ENCODE measurements at places on chromosomes 5 and 9.

- no peak for DNase-seq
These were observed 110.3 kb upstream of the IQGAP2 start for GRCh38 chr5:76292620-76293322.

- DNase-seq, result no peak
These were observed 5.2 kb upstream of the MGAT1 start for GRCh38 chr5:180807654-180808414.

DNA sequence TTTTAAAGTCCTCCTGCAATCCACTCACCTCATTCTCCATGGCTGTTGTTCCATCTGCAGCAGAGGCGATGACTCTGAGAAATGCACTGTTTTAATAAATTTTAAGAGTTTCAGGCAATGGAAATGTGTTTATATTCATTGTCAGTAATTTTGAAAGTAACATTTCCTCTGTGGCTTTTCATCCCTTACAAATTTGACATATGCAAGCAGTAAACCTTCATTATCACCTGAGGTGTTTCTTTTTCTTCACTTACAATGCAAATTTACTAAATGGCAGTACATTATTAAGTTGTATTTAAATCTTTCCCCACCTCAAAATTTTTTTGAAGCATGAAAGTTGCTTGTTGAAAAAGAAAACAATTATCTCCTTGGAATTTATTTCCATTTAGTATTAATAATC is 136.9 kb downstream of the DIRAS2 start:
- no peak for DNase-seq

DNA sequence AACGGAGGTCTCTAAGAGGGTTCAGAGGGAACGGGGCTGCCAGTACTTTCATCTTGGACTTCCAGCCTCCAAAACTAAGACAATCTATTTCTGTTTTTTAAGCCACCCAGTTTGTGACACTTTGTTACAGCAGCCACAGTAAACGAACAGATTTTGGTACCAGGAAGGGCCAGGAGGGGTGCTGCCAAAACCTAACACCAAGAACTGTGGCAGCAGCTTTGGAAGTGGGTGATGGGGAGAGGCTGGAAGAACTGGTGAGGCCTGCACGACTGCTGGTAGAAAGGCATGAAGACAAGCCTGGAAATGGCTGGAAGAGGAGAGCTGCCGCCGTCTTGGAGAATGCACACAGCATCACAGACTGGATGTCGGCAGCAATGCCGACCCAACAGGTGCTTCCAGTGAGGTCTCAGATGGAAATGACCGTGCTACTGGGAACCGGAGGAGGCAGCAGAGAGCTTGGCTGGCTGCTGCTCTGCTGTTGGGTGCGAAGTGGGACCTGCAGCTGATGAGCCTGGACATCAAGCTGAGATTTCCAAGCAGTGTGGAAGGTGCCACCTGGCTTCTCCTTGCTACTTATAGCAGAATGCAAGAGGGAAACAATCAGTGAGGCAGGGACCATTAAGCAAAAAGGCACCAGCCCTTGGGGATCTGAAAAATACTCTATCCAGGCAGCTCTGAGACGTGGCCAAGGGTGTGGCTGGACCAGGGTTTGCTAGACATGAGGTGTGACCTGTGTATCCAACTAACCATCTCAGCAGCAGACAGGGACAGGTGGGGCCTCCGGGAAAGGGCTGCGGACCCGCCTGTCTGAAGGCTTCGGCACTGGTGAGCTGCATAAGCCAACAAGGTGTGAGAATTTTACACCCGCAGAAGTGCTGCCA is 4.7 kb upstream of the TMEM210 start:
- no peak for DNase-seq

DNA sequence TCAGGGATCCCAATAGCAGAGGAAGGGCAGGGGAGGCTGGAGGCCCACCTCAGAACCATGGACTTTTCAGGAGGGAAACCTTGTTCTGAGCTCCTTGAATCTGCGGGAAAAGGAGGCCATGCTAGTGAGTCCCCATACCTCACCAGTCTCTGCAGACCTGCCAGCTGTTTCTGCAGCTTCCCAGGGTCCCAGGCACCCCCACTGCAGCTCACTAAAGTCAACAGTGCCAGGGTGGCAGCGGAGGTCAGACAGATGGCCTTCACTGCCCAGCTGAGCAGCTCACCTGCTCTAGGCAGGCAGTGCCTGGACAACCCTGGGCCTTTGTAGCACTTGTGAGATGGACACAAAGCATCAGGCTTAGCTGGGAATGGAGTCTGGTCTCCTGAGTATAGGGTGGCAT is 4.4 kb upstream of the SLC27A4 start:
- DNase-seq, result no peak

DNA sequence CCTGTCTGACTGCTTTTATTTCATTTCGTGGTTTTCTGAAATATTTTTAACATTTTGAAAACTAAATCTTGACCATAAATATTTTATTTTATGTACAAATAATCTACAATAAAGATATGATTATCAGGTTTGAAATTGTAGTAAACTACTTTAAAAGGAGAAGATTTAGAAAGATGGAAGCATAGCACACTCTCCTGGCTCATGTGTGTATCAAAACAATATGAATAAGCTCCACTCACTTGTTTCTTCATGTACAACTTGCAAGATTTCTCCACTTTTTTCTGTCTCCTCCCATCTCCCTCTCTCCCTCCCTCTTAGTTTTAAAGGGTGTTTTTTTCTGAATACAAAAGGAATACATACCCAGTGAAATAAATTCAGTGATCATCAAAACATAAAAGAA is 15.4 kb upstream of the VPS13A start:
- no peak for DNase-seq

- DNase-seq, result peak; percentile 23
These were observed 40.2 kb downstream of the NTNG2 start for GRCh38 chr9:132201780-132202703.

DNA sequence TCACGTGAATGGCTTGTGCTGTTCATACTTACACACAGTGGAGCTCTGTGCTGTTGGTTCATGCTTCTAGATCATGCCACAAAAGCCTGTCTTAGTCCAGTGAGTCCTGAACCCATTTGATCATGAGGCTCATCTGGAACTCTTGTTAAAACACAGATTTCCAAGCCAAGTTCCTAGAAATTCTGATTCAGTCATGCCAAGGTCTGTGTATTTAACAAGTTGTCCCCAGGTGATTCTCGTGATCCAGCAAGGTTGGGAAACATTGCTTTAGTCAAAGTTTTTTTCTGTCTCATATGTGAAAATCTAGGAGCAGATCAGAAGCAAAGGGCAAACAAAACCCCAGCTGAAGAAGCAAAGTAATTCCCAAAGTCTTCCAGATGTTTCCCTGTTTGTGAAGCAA is 112.5 kb upstream of the GAS1 start:
- no peak for DNase-seq

DNA sequence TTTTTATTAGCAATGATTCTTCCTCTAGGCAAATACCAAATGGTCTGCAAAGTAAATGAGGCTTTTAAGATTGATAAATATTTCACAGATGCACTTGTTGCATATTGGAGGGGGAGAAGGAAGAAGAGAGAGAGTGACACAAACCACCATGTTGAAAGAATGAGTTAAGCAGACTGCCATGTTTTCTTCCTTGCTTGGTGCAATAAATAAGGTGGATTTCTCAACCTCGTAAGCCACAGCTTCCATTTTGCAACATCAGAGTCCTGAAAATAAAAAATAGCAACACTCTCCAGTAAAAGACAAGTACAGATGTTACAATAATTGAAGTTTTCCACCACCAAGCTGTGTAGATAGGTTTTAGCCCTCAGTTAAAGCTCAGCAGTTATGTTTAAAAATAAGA is 202.9 kb downstream of the SGCD start:
- no peak for DNase-seq

DNA sequence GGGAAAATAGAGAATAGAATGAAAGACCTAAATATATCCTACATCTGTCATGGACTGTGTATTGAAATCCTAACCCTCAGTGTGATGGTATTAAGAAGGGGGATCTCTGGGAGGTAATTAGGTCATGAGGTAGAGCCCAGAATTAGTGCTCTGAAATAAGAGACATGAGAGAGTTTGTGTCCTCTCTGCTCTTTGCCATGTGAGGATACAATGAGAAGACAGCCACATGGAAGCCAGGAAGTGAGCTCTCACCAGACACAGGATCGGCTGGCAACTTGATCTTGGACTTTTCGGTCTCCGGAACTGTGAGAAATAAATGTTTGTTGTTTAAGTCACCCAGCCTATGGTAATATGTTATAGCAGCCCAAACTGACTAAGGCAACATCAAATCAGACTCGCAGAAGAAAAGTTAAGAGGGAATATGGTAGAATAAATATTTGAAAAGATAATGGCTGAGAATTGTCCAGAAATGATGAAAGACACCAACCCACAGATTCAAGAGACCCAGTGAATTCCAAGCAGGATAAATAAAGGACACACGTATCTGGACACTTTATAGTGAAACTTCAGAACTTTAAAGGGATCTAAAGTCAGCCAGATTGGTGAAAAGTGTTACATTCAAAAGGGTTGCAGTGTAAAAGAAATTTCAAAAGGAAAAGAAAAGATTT is 12.7 kb upstream of the SLC36A1 start:
- no peak for DNase-seq

DNA sequence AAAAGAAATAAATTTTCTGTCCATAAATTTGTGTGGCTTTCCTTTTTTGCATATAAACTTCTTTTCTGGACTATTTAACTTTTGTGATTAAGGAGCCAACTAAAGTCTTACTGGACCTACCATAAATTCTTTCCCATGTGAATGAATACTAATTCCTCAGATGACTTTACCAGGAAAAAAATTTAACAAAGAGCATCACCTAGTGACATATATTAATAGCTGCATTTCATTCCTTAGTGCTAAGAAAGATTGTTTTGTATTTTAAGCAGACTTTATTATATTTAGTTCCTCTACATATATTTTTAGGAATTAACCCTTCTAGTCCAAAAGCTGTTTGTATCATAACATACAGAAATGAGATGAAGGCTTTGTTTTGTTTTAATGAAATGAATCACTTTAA is 64.4 kb downstream of the C9orf85 start:
- no peak for DNase-seq

- no peak for DNase-seq
These were observed 16.7 kb downstream of the SLC36A1 start for GRCh38 chr5:151464101-151464500.

- no peak for DNase-seq
These were observed 367.1 kb upstream of the MPDZ start for GRCh38 chr9:13646500-13647021.

- no peak for DNase-seq
These were observed 53.2 kb upstream of the SMIM32 start for GRCh38 chr5:136246122-136246521.

- DNase-seq, result no peak
These were observed 86.9 kb upstream of the SH3PXD2B start for GRCh38 chr5:172541099-172541772.

- no peak for DNase-seq
These were observed 204.9 kb upstream of the CDKN2B start for GRCh38 chr9:22214021-22214420.

DNA sequence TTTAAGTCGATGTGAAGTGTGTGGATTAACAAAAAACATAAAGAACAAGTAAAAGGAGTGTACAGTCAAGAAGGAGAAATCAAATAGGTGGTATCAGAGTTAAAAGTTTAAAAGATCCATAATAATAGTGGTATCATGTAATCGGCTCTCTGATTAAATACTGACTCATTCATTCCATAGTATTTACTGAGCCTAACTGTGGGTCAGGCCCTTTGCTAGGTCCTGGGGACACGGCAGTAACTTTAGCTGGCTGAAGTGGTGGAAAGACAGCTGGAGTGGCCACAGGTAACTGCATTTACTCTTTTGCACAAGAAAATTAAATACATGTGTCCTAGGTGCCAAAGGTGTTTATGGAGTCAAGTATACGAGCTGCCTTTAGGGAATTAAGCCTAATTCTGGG is 124.0 kb downstream of the GNAQ start:
- no peak for DNase-seq

DNA sequence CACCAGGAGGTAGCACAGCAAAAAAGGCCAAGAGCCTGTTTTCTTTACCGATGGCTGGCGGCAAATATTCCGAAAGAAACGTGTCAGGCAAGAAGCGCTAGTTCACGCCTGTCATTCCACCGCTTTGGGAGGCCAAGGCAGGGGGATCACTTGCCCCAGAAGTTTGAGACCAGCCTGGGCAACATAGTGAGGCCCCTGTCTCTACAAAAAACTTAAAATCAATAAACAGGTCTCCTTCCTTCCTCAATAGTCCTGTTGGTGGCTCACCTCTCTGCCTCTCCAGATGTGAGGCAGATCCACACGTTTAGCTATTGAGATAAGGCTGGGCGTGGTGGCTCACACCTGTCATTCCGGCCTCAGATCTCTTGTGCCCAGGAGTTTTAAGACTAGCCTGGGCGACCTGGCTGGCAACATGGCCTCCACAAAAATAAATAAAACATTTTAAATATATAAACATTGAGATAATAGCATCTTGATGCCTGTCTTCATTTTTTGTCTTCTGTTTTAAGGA is 1.3 kb upstream of the TMEM250 start:
- no peak for DNase-seq

DNA sequence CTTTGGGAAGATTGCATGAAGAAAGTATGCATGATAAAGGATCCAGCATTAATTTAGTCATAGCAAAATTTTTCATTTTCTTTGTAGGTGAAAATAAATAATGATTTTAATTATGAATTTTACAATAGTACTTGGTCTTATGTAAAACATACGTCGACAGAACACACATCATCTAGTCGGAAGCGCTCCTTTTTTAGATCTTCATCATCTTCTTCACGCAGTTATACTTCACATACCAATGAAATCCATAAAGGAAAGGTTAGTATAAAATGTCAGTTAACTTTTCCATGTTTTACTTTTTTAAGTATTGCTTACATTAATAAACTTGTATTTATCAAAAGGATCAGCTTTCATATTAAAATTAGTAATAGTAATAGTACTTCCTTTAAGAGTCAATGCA is 35.8 kb downstream of the C7 start:
- no peak for DNase-seq

- DNase-seq, result no peak
These were observed 73.9 kb downstream of the RMI1 start for GRCh38 chr9:84054341-84055010.

GRCh38 chr9:134364391-134365114 is 38.3 kb downstream of the RXRA start:
- DNase-seq, result no peak

- DNase-seq, result peak; percentile 92
These were observed 23.1 kb downstream of the SLC25A25 start for GRCh38 chr9:128091144-128091543.

- no peak for DNase-seq
These were observed 15.7 kb downstream of the AUH start for GRCh38 chr9:91345978-91346377.

DNA sequence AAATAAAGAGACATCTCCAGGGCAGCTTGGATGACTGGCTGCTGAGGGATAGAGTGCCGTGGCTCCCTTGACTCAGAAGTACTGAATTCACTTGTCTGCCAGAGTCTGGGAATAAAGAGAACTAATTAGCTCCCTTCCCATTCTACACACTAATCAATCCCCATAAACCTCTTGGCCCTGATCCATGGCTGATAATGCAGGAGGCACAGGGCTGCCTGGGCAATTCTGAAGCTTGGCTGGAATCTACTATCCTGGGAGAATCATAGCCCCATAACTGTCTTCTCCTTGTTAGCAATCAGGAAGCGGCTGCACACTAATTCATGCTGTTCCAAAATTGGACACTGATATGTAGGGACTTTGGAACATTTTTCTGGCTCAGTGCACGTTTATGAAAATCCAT is 197.7 kb downstream of the PTTG1 start:
- DNase-seq, result no peak

- no peak for DNase-seq
These were observed 369.5 kb downstream of the TMEM167A start for GRCh38 chr5:82707741-82708140.

Data from DMS79 (cell line).